ENCODE measurements at places on chromosomes 2 and 18. TPM values are rescaled to one million over a fixed set of nuclear protein-coding genes. Genes with fewer than 3 reads are reported as not detected.

FOXI3 gene
- not detected for total RNA-seq

HOXD9 gene
- total RNA-seq = not detected

ANKRD30B gene
- total RNA-seq = not detected

ABCG5 gene
- total RNA-seq = not detected

PRADC1 gene
- 34.5 TPM for total RNA-seq

NCL gene
- 96.0 TPM for total RNA-seq

TDRD15 gene
- not detected for total RNA-seq

TLK1 gene
- total RNA-seq = 11.6 TPM

SPC25 gene
- total RNA-seq = 12.9 TPM

Data from bronchus fibroblast of lung (primary cell).